ENCODE measurements at places on chromosomes 11 and 22. TPM values are rescaled to one million over a fixed set of nuclear protein-coding genes. Genes with fewer than 3 reads are reported as not detected.

Gene OR52I2
- not detected for total RNA-seq

Gene NXPE1
- total RNA-seq, result not detected

Gene CATSPER1
- not detected for total RNA-seq

Gene UPK3A
- total RNA-seq, result not detected

Gene INTS4
- 24.1 TPM for total RNA-seq

Gene GTSE1
- total RNA-seq, result 13.4 TPM

Gene ZNF214
- 2.9 TPM for total RNA-seq

Gene OR52H1
- 0.81 TPM for total RNA-seq

Gene CAVIN3
- total RNA-seq, result 323 TPM

Gene CCDC89
- 7.9 TPM for total RNA-seq

Gene MYOD1
- not detected for total RNA-seq

Gene PATE2
- total RNA-seq, result 0.18 TPM

Gene CYB561A3
- 60.6 TPM for total RNA-seq

Gene ZNF280B
- 0.45 TPM for total RNA-seq

Gene LRRC32
- total RNA-seq, result 23.1 TPM

Gene APOA5
- total RNA-seq, result not detected

Gene RAB36
- total RNA-seq, result 4.6 TPM

Gene ARSA
- 30.3 TPM for total RNA-seq

Gene NXPE2
- not detected for total RNA-seq

Gene TSSK2
- not detected for total RNA-seq

Gene SMTNL1
- total RNA-seq, result not detected

Gene ARHGAP8
- 0.41 TPM for total RNA-seq

Gene INS
- not detected for total RNA-seq

Gene PRR33
- not detected for total RNA-seq

Gene PGA5
- not detected for total RNA-seq

Gene OR8J3
- total RNA-seq, result not detected

Gene B3GAT1
- not detected for total RNA-seq

Gene SCGB1A1
- not detected for total RNA-seq

Gene ANKK1
- total RNA-seq, result not detected

Gene SAA1
- total RNA-seq, result not detected

Gene KRTAP5-1
- not detected for total RNA-seq

Gene MS4A3
- not detected for total RNA-seq

Gene MUC5B
- not detected for total RNA-seq

Gene ZNF215
- 1.2 TPM for total RNA-seq
